ENCODE measurements at places on chromosomes 5 and 9.

DNA sequence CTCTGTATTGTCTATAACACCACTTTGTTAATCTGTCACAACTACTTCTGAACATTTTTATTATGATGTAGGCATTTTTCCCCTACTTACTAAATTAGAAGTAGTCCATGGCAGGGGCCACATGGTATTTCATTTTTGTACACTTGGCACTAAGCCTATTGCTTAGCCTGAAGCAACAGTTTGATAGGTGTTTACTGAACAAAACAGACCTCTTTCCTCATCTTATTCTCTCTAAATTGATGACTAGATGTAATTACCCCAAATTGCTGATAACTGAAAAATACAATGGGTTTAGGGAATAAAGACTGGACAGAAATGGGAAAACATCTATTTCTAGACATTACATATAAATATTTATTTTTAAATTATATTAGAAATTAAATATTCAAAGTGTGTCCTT is 633.8 kb downstream of the SLCO4C1 start:
- no peak for DNase-seq

- no peak for DNase-seq
Measured at GRCh38 chr9:133868203-133868602, 123.9 kb downstream of the VAV2 start.

DNA sequence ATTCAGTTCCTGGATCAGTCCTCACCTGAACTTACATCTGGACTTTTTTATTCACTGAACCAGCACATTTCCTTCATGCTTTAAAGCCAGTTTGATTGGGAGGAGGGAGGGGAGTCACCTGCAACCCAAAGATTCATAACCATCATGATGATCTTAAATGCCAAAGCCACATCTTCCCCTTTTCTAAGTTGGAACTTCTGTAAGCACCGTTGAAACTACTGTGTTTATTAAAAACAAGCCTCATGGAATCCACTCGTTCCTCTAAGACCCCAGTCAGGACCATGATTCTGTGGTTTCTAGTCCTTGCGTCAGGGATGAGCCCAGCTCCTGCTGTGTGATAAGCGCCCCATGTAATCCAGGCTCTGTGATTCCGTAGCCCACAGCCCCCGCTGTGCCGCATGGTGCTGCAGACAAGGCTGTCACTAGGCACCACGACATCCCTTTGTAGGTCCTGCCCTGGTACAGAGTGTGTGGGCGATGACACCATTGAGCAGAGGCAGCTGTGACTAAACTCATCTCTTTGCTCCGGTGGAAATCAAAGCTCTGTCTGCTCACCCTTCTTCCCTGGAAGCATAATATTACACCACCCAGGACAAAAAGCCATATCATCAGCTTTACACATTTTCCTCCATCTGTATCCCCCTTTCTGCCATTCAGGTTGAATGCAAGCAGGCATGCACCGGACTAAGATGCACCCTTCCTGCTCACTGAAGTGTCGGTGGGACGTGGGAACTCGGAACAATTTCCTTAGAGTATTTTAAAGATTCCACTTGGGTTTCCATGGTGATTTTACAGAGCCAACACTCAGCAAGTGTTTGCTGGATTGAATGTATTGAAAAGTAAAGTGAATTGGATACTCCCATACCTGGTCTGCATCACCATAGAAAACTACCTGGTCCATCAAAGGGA is 132.0 kb upstream of the FSTL4 start:
- DNase-seq, result no peak

GRCh38 chr5:28344836-28345433 is 1306.5 kb upstream of the CDH9 start:
- no peak for DNase-seq

- DNase-seq, result no peak
Measured at GRCh38 chr9:132424857-132425674, 15.1 kb downstream of the CFAP77 start.
